Femur (tissue), 1 donor: ENCODE measurements at places on chromosomes 12 and 14.

GRCh38 chr12:111598637-111599452 lies at the start of gene ATXN2:
ATXN2 (minus strand) TSS chr12:111599315; CDS start chr12:111599034, 281 bp downstream.
- DNase-seq, result peak; percentile 79

GRCh38 chr12:122646517-122647217 lies 56.5 kb downstream of the HCAR2 start:
- peak; percentile 29 for DNase-seq

- DNase-seq, result peak; percentile 80
Observed at GRCh38 chr12:109264095-109264942, 44.8 kb downstream of the FOXN4 start.

- no peak for DNase-seq
Observed at GRCh38 chr12:2372735-2373134, 319.9 kb downstream of the CACNA1C start.

DNA sequence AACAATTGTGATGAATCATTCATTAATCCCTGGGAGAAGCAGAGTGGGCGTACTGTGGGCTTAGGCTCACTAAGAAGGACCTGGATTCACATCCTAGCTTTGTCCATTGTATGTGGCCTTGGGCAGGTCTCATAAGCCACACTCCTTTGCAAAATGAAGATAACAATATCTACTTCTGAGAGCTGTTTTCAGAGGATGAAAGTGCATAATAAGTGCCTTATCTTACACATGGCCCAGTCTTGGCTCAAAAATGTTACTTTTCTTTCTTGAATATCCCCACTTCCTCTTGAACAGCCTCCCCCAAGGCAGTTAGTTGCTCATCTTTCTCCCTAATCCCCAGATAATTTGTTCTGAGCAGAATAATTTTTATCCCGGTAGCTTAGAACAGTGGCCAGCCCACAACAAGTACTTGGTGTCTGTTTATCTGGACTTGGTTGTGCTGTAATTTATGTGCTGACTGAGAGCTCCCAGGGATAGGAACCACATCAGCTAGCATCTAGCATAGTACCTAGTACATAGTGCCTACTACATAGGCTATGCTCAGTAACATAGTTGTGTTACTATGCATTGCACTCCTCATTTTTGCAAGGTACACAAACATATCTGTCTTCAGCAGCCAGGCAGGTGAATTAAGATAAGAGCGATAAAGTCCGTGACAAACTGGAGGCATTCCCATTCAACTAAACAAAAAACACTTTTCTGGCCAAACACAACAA lies 61.7 kb upstream of the NUDT4 start:
- DNase-seq, result no peak

GRCh38 chr12:124338448-124338847 lies 43.6 kb downstream of the RFLNA start:
- no peak for DNase-seq

GRCh38 chr12:3557116-3557697 lies 66.2 kb downstream of the PRMT8 start:
- DNase-seq, result no peak
